AG08395 (cell line): ENCODE measurements at places on chromosomes 1 and 21.

GRCh38 chr1:183694066-183694465, 41.0 kb upstream of the APOBEC4 start:
- no peak for DNase-seq

DNA sequence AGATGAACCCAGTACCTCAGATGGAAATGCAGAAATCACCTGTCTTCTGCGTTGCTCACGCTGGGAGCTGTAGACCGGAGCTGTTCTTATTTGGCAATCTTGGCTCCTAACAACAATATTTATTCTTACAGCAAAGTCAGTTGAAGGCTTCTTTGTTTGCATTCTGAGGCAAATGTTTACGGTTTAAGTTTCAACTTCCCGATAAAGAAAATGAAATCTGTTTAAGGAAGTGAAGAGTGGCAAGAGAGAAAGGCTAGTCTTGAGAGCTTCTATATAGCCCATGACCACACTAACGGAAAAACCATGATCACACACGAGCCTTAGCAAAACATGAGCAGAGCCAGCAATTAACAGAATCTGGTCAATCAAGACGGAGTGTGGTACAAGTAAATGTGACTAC, 122.6 kb upstream of the ZNHIT6 start:
- no peak for DNase-seq

DNA sequence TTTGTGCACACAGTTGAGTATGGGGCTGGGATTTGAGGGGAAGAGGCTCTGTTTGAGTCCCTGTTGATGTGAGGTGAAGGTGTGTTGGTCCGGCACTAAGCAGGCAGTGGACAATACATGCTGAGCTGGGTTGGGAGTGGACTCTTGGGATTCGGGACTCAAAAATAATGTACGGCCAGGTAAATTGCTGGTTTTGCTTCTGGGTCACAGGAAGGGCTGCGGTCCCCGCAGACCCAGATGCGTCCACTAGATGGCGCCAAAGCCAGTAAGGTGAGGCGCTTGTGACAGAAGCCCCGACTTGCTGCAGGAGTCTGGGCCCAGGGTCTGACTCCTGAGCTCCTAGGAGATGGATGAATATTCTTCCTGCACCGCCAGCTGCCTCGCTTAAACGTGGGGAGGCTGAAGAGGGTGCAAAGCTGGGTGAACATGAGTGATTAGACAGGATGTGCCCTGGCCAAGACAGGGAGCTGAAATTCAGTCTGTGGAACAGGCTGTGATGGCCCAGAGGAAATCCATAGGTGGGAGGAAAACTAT, 61.4 kb downstream of the ACBD3 start:
- DNase-seq, result peak; percentile 79

- DNase-seq, result no peak
Observed at GRCh38 chr1:221740993-221741702, 741 bp downstream of the DUSP10 start.

DNA sequence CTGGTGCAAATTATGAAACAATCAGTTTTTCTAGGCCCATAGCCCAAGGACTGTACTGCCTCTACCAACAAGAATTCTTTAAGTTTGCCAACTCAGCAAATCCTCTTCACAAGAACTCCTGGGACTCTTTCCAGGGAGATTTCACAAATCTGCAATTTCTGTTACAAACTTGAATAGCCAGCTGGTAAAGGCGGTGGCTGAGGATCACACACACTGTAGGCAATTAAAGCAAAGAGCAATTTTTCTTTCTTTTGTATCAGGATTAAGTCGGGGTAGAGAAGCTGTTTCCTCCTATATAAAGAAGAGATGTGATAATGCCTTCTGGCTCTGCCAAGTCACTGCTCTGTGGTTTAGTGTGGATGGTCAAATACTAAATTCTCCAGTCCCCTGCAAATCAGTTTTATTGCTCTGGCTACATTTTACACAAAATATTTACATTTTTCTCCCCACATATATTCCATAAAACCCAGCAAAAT, 1.7 kb downstream of the ALDH9A1 start:
- DNase-seq, result peak; percentile 70

DNA sequence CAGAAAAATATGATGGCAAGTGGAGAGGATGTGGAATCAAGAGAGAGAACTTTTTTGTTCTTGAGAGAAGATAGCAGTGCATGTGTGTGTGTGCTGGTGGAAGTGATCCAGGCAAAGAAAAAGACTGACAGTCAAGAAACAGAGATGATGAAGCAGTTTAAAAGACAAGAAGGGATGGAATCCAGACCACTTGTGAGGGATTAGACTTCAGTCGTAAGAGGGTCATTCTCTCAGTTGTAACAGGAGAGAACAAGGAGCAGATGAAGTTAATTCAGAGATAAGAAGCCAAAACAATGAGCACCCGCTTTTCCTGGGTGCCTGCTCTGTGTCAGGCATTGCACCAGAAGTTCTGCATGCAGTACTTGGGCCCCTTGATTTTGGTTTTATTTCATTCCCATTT, 76.6 kb downstream of the RNF220 start:
- no peak for DNase-seq

GRCh38 chr1:158013840-158014730, 20.6 kb downstream of the KIRREL1 start:
- no peak for DNase-seq

DNA sequence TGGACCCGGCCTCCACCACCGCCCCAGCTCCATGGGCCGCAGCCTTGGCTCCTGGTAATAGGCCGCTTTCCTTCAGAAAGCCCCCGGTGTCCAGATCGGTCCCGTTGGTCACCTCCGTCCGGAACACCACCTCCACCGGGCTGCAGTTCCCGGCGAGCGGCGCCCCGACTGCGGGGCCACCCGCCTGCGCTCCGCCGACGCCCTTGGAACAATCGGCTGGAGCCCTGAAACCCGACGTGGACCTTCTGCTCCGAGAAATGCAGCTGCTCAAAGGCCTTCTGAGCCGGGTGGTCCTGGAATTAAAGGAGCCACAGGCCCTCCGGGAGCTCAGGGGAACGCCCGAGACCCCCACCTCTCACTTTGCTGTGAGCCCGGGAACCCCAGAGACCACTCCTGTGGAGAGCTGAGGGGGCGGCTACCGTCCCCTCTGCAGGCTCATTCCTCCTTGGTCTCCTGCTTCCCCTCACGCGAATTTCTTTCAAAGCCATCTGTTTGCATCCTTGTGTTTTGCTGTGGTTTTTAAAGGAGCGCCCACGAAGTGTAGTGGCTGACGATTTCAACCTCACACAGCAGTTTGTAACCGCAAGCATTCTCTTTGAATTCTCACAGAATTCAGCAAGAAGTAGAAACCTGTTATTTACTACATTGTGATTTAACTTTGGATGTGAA, 6.0 kb downstream of the FCRLB start:
- peak; percentile 70 for DNase-seq

GRCh38 chr1:234769986-234770795, 160.2 kb upstream of the IRF2BP2 start:
- DNase-seq, result peak; percentile 11

GRCh38 chr1:24351247-24351646, 32.1 kb downstream of the GRHL3 start:
- no peak for DNase-seq

DNA sequence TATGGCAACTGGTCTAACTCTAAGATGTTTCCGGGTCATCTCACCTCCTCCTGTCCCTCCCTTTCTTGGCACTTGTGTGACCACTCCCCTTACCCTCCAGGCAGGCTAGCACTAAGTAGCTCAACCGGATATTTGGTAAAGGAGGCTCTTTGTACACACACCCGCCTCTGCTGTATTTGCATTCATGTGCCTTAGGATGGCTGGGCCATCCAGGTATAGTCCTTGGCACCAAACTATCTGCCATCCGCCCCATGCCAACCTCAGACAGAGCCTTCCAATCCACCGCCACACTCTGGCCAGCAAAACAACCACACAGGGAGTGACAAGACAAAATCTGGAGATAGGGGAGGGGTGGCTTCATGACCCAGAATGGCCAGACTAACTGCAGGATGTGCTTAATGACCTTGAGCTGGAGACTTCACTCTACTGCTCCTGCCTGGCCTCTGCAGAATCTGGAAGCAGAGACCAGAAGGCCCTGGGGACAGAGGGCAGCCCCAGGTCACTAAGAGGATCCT, 59.5 kb downstream of the CDK18 start:
- no peak for DNase-seq

DNA sequence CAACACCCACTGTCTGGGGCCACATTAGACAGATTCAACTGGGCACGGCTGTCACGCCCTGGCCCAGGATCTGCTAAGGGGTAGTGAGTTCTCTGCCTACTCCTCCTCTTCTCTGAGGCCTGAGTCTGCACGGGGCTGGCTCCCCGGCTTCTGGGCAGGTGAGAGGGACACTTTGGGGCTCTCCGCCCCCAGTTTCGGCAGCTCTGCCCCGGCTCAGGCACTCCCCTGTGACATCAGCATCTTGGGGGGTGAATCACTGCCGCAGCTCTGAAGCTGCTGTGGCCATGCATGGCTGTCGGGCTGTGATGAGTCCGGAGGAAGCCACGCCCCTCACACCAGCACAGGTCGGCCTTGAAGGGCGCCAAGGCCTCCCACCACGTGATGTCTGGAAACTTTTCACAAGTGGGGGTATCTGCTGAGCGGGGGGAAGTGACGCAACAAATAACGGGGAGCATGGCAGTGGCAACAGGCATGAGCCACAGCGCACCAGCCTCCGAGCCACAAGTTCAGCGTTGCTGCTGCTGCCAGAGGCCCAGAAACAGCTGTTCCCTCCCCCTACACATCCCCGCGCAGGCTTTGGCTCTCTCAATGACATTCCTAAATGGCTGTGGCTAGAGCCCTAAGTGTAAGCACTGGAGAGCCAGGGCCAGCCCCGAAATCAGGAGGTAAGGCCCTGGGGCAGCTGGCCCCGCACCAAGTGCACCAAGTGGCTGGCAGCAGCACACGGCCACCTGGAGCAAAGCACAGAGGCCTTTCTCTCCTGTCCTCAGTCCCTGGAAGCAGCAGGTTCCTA, 26.3 kb downstream of the ZBTB17 start:
- DNase-seq, result peak; percentile 96

GRCh38 chr1:41891199-41891896, 27.4 kb downstream of the HIVEP3 start:
- DNase-seq, result no peak

DNA sequence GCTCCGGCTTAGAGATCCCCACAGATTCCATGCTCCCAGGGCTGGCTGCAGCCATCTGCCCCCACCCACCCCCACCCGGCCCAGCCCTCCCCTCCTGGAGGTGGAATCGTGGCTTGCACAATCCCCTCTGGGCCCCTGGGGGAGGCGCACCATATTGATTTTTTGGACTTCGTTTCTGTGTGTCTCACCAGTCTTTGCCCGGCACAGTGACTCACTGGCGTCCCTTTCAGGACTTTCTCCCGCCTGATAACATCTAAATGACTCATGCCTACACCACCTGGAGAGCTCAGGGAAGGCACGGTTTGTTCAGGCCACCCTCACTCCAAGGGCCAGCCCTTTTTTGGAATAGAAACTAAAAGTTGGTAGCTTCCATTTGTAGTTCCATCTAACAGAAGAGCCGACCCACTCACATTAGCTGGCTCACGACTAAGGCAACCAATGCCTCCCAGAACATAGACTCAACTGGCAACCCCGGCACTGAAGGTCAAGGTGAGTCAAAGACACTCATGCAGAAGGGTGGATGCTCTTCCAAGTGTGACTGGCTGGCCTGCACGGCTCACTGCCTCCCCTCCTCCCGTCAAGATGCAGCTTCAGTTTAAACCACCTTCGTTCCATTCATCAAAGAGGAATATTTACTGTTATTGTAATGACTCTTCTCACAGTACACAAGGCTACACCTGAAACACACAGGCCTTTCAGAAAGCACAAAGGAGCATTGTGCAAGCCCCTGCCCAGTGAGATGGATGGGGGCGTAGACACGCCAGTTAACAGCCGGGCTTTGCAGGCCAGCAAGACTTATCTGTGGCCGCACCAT, 18.1 kb upstream of the ETS2 start:
- DNase-seq, result no peak

DNA sequence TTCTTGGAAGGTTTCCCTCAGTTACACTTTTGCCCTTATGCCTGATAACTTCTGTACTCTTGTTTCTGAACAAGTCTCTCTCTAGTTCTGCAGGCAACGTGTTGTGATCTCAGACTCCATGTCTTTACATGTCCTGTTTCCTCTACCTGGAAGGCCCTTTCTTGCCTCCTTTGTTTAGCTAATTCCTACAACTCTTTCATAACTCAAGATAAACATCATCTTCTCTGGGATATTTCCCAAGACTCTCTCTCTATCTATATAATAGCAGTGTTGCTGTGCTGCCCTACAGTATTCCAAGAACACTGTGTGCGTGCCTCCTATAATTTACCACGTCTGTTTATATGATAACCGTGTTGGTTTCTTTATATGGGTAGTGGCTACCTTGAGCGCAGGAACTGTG, 47.8 kb downstream of the CHRM3 start:
- DNase-seq, result no peak

- DNase-seq, result no peak
Observed at GRCh38 chr1:213425376-213426030, 374.5 kb downstream of the RPS6KC1 start.

DNA sequence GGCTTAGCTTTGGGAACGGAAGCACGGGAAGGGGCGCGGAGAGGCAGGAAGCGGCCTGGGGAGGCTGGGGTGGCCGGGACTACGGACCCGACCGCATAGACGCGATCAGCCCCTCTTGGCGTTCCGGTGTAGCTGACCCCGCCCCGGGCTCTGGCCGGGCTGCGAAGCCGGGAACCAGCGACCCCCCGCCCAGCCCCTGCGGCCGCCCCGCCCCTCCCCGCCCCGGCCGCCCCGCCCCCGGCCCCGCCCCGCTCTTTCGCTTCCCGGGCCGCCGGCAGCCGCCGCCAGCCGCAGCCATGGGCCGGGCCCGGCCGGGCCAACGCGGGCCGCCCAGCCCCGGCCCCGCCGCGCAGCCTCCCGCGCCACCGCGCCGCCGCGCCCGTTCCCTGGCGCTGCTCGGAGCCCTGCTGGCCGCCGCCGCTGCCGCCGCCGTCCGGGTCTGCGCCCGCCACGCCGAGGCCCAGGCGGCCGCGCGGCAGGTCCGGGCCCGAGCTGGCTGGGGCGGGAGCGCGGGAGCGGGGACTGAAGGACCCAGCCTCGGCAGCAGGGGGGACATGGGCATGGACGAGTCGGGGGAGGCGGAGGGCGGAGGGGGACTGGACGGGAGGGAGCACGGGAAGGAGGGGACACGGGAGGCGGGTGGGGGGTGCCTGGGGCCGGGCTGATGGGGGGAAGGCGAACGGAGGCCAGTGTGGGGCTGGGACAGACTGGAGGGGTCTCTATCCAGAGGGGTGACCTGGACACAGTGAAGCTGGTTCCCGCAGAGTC, at the start of gene SELENON:
SELENON (plus strand) TSS at position 259 of the 768 bp plus-strand sequence; CDS start at position 297, 38 bp downstream.
- peak; percentile 75 for DNase-seq

DNA sequence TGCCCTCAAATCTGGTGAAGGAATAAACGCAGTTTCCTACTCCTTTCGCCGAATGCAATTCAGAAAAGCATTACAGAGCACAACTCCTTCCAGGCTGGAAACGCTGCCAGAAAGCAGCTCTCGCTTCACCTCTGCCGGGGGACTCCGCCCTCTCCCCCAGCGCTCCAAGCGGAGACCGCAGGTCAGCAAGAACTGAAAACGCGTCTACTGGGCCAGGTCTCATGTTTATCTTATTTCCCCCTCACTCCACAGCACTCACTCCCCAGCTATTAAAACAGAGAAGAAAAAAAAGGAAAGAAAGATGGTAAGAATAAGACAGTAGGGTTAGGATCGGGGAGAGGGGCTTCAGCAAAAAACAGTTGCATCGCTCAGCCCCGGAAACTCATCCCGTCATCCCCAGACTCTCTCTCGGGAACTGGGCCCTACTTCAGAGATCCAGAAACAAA, 833 bp upstream of the RCOR3 start:
- peak; percentile 71 for DNase-seq
